ENCODE measurements at places on chromosomes 12 and 14.

DNA sequence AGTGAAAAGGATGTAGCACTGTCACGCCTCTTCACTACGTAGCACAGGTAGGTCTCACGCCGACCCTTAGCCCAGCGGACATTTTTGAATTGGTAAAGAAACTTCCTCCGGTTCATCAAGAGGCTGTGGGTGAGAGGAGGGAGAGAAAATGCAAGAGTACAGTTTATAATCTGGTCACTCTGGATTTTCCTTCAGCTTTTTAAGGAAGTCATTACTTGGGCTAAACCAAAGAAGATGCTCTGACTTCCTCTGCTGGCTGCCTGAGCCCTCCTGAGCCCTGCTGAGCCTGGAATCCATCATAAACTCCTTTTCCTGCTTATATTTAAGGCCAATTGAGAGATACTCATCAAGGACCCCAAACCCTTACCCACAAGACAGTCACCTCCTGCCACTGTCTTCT lies 5.8 kb downstream of the AICDA start:
- DNase-seq: no peak

DNA sequence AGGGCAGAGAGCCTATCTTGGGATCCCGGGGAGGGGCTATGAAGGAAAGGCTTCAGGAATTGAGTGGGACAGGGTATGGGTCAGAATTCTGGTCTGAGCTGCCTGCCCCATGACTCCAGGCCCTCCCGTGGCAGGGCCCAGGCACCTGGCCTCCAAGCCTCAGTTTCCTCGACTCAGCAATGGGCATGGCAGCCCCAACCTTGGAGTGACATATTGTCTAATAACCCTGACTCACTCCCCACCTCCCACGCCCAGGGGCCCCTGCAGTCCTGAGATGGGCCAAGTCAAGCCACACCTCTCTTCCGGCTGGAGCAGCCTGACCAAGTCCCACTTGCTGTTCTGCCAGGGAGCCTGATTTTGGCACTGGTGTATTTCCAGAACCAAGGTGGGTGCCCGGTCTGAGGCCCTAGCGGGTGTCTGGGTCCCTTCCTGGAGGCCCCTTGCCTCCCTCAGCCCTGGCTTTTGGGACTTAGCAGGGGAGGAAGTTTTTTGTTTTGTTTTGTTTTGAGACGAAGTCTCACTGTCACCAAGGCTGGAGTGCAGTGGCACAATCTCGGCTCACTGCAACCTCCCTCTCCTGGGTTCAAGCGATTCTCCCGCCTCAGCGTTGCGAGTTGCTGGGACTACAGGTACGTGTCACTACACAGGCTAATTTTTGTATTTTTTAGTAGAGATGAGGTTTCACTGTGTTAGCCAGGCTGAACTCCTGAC lies 40.3 kb upstream of the RCOR1 start:
- DNase-seq: no peak

DNA sequence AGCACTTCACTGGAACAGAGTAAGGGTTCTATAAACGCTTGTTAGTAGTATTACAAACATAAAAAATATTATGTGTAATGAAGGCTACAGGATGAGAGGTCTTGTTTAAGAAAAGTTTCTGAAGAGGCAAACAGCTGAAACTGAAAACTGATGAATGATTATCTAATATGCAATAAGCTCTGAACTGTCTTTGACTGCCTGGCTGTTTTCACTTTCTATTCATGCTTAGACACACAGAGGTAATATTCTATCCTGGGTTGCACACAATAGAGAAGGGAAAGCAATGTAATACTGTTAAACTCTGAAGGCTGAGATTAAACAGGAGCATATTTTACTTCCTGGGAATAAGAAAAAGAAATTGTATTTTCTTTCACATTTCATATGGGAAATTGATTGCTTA lies 251.3 kb downstream of the ALX1 start:
- no peak for DNase-seq

DNA sequence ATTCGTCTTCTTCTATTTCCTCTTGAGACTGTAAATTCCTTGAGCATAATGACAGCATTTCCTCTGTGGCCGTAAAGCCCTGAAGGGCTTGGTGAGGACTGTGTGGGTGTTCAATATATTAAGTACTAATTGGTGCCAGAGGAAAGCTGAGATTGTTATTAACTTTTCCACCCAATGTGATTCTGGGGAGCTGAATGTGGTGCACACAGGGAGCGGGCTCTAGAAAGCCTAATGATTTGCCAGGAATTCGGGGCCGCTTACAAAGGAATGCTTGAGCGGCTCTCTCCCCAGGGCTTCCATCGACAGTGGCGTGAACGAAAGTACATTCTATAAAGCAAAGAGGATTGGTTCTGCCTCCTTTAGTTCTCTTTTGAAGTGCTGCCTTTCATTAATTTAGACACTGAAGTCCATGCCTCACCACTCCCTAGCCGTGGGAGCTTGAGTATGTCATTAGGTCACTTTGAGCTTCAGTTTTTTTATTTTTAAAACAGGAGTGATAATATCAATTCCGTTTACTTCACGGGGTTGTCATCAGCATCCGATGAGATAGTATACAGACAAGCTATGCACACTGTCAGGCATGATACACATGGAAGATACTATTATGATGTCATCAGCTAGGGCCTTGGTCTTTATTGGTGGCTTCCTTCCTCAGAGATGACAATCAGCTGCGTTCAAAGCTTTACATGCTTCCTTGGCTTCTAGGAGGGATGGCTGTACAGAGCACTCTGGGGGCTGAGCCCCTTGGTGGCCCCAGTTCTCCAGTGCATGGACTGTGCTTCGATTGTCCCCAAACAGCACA lies 11.0 kb upstream of the GSG1 start:
- no peak for DNase-seq

- no peak for DNase-seq
Observed at GRCh38 chr14:76984787-76985375, 43.6 kb downstream of the IRF2BPL start.
